ENCODE measurements at places on chromosomes 16 and 17. TPM values are rescaled to one million over a fixed set of nuclear protein-coding genes. Genes with fewer than 3 reads are reported as not detected.

Gene TAOK2
- 48.8 TPM for total RNA-seq

Gene ENO3
- 44.9 TPM for total RNA-seq

Gene OR2C1
- total RNA-seq, result not detected

Gene CBX2
- 4.6 TPM for total RNA-seq

Gene LGALS9
- 233 TPM for total RNA-seq

Gene PMFBP1
- 3.1 TPM for total RNA-seq

Gene FMNL1
- total RNA-seq, result 391 TPM

Gene EEF2K
- 21.9 TPM for total RNA-seq

Gene VAMP2
- total RNA-seq, result 79.1 TPM

Gene CHRNE
- 0.42 TPM for total RNA-seq

Gene PRR15L
- total RNA-seq, result not detected

Gene EVI2B
- 102 TPM for total RNA-seq

Gene TMEM106A
- 11.8 TPM for total RNA-seq

Gene CD300H
- total RNA-seq, result not detected

Gene CD7
- total RNA-seq, result 292 TPM

- DNase-seq, result peak; percentile 82
Measured at GRCh38 chr17:8997994-8998628, 23.2 kb upstream of the NTN1 start.

- no peak for DNase-seq
Measured at GRCh38 chr17:40130352-40131042, 8.7 kb downstream of the MSL1 start.

DNA sequence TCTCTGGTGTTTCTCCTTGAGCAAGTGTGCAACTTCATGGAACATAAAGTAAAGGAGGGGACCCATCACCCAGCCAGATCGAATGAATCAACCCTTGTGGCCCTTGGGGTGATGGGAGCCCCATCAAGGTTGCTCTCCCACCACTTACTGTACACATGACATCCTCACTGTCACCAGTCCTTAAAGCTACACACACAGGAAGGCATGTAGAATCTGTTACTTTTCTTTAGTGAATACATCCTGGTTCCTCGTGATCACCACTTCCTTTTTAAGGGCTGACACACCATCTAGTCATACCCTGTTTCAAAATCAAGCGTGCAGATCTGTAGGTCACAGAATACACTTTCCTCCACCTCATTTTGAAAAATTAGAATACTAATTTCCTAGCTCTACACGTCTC, 22.6 kb upstream of the MPHOSPH6 start:
- peak; percentile 35 for DNase-seq

DNA sequence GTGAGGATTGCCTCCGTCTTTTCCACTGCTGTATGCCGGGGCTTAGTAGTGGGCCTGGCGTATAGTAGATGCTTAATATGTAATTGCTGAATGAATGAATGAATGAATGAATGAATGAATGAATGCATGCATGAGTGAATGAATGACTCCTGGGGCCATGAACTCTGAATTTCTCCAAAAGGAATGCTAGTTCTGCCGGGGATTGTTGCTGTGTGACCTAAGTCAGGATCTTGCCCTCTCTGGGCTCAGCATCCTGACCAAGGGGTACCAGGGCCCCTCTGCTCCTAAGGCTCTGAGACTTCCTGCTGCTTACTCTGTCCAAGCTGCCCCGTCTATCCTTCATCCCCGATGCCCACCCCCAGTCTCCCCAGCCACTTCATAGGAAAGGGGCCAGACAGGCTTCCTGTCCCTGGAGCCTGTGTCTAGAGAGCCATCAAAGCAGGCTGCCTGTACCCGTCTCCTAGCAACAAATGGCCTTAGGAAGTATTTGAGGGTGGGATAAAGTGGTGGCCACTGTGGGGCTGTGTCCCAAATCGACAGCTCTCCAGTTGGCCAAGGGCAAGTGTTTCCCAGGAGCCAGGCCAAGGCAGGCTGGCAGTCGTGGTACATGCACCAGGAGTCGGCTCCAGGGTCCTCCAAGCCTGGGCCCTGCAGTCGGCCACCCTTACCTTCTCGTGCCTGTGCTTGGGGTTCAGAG, 11.6 kb upstream of the MPRIP start:
- no peak for DNase-seq

DNA sequence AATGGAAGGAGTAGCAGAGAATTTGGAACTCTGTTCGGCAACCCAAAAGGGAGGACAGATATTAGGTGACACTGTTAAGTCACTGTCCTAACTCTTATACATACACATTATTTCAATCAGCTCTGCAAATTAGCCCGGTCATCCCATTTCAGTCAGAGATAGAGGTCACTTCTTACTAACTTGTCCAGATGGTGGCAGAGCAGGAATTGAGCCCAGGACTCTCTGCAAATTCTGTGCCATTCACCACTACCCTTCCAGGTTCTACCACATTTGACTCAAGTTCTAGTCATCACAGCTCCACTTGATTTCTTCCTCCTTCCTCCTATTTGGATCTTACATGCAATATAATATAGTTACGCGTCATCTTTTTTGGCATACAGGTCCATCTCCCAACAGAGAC, 35.9 kb upstream of the NUDT7 start:
- DNase-seq, result no peak

- DNase-seq, result no peak
Measured at GRCh38 chr17:39820987-39821386, 43.1 kb downstream of the IKZF3 start.

- peak; percentile 70 for DNase-seq
Measured at GRCh38 chr16:89909777-89910716, 8.6 kb upstream of the MC1R start.

GRCh38 chr17:7380321-7380720, 568 bp upstream of the TNK1 start:
- DNase-seq, result no peak

- no peak for DNase-seq
Measured at GRCh38 chr17:62062944-62063343, 2.1 kb downstream of the MED13 start.

DNA sequence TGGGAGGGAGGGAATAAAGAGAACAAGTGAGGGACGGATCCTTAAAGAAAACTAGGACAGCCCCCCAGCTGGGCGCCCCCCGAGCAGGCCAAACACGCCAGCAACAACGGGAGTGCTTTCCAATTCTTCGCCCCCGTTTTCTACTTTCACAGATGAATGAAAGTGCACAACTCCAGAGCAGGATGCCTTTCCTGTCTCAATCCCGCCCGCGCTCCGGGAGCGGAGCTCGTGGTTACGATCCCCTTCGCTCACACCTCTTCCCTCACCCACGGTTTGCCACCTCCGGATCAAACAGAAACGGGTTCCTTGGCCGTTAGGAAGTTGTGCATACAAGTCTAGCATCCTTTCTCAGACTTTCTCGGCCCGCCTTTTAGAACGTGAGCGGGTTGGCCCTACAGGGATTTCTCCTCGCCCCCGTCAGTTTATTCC, 680 bp downstream of the SKA2 start:
- DNase-seq, result peak; percentile 55

DNA sequence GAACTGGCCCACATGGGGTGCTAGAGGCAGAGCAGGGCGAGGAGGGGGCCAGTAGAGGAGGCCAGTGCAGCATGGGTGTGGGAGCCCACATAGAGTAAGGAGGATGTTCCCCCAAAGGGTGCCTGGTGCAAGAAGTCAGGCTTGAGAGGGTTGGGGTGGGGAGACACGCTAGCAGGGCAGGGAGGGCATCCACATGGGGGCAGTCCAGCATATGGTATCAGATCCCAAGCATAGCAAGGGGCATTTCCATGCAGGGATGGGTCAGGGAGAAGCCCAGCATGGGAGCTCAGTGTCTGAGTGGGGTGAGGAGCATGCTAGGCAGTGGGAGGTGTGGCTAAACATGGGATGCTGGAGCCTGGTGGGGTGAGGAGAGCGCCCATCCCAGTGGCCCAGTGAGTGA, 213.7 kb downstream of the COPRS start:
- DNase-seq, result no peak

- no peak for DNase-seq
Measured at GRCh38 chr17:79624718-79625478, 14.0 kb upstream of the RBFOX3 start.

DNA sequence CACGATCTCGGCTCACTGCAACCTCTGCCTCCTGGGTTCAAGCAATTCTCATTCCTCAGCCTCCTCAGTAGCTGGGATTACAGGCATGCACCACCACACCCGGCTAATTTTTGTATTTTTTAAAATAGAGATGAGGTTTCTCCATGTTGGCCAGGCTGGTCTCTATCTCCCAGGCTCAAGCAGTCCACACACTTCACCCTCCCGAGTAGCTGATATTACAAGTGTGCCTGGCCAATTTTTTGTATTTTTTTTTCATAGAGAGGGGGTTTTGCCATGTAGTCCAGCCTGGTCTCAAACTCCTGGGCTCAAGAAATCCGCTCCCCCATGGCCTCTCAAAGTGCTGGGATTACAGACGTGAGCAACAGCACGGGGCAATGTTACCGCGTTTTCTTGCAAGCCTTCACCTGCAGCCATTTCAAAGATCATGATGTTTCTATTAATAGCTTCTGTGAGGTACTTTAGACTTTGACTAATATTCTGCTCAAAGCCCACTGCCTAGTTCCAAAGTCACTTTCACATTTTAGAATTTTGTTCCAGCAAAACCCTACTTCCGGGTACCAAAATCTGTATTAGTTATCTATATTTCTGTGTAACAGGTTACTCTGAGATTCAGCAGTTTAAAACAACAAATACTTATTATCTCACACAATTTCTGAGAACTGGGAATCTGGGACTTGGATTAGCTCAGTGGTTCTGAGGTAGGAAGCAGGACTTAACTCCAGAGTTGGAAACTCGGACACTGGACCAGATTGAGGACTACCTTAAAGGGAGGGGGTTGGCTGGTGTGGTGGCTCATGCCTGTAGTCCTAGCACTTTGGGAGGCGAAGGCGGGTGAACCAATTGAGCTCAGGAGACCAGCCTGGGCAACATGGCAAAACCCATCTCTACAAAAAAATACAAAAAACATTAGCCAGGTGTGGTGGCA, 12.0 kb upstream of the MED13 start:
- DNase-seq, result no peak

GRCh38 chr16:87141402-87141801, 175.8 kb downstream of the C16orf95 start:
- no peak for DNase-seq

GRCh38 chr16:24747441-24747840, 18.0 kb downstream of the TNRC6A start:
- DNase-seq, result no peak

GRCh38 chr16:86502856-86503748, 7.2 kb upstream of the FOXF1 start:
- DNase-seq, result no peak

GRCh38 chr16:48948911-48949310, 332.7 kb downstream of the CBLN1 start:
- DNase-seq, result no peak

DNA sequence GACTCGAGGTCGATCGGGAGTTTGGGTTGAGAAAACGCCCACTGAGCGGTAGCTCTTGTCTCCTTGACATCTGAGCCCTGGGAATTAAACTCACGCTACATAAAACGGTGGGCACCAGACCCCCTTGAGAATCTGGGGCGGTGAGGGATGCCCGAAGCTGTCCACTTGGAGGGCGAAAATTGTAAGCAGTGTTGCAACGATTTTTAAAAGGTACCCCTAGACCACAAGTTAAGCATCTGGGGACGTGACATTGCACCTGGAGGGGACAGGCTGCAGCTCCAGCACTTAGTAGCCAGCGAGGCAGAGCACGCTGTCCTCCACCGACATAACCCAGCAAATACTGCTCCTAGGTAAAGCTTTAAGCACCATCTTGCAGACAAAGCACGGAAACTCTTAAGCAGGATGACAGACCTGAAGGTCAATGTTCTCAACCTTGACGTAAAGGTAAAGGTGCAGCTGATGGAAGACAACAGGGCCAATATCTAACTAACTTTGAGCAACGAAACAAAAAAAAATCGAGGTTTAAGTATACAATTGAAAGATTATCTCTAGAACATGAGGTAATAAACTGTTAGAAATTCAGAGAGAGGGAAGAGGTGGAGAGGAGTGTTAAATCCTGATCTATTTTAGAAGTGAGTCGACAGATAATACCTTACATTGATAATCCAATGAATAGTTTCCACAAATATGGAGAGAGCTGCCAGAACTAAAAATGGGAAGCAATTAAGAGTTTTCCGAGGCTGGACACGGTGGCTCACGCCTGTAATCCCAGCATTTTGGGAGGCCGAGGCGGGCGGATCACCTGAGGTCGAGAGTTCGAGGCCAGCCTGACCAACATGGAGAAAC, 921 bp upstream of the CDR2 start:
- DNase-seq, result no peak

- DNase-seq, result no peak
Measured at GRCh38 chr17:8893621-8894201, 26.2 kb upstream of the PIK3R6 start.

DNA sequence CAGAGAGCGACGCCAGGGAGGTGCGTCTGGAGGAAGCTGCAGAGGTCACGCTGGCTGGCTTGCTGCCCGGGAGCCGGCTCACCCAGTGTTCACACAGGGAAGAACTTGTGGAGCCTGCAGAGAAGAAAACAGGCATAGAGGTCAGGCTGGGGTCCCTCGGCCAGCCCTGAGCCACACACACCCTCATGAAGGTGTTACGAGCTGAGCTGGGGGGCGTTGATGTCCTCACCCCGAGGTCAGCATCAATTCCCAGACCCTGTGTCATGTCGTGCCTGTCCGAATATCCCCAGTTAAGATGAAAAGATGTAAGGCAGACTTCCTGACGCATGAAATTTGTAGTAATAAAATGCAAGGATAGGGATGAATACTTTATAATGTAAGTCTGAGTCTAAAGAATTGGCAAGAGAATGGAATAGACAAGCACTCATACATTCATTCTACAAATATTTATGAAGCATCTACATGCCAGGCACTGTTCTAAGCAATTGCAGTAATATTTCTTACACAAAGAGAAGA, 77.1 kb downstream of the USP31 start:
- DNase-seq, result no peak

DNA sequence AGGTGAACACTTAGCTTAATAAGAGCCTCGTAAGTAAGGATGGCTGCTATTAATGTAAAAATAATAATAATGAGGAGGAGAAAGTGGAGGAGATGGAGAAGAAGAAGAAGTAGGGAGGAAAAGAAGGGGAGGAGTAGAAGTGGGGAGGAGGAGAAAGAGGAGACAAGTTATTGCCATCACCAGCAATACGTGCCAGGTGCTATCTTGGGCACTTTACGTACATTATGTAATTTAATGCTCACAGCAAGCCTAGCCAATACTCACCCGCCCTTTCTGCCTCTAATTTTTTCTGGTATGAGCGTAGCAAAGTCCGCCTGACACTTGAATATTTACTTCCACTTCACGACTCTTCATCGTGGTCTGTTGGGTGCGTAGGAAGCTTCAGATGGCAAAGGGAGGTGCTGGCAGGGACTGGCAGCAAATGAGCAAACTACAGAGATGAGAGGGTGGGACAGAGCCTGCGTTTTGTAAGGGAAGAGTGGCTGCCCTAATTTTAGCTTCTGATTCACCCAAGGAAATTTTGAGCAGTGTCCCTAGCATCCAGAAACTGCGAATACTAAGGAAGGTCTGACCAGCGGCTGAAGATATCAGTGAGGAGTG, 42.1 kb upstream of the CDH13 start:
- DNase-seq, result no peak

DNA sequence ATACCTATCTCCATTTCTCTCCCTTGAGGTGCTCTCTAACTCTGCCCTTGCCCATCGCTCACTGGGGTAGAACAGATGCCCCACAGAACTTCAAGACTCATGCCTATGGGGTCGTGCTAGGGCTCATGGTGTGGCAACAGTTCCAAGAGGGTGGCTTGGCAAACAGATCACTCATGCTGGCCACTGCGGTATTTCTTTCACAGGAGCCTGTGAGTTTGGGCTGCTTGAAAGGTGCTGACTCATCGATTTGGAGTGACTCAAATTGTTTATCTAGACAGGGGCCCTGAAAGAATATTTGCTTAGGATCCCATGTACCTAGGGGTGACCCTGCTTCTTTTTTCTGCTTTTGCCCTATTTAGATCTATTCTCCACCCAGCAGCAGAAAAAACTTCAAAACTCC, 69.9 kb downstream of the IRX5 start:
- no peak for DNase-seq

All from activated CD4-positive, alpha-beta T cell treated with anti-CD3 and anti-CD28 coated beads, Interleukin-2, amount 10 ng/mL, durations not matched to agents 7 days and 5 days (primary cell).